ENCODE measurements at places on chromosomes 3 and 15.

- no peak for DNase-seq
These were observed 34.8 kb downstream of the IL12A start for GRCh38 chr3:160023476-160023875.

DNA sequence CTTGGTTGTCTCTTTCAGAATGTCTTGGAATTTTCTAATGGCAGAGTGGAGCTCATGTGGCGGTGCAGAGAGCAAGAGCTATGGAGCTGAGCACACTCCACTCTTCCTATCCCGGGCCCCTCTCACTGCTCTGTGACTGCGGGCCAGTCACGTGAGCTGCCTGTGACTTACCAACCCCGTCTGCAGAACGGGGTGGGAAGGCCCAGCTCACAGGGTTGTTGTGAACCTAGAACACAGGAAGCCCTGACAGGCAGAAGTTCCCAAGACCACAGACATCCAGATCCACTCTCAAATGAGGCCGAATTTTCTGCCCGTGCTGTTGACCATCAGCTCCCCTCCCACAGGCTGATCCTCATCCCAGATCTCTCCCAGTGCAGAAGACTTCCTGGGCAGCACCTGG is 35.5 kb upstream of the PLXNA1 start:
- no peak for DNase-seq

GRCh38 chr3:129701161-129701560 is 94.7 kb upstream of the PLXND1 start:
- no peak for DNase-seq

DNA sequence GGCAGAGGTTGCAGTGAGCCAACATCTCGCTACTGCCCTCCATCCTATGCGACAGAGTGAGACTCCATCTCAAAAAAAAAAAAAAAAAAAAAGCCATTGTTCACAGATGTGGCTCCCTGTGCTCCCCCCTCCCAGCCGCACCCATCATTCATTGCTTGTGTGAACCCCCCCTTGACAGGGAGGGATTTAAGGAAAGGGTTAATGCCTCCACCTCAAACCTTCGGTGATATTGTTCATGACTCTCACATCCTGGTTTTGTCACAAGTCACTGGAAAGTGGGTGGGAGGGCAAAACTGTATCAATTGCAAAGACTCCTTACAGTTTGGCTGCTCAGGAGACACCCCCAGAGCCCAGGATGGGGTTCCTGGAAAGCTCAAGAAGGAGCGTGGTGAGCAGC is 7.7 kb downstream of the SLC6A6 start:
- no peak for DNase-seq

DNA sequence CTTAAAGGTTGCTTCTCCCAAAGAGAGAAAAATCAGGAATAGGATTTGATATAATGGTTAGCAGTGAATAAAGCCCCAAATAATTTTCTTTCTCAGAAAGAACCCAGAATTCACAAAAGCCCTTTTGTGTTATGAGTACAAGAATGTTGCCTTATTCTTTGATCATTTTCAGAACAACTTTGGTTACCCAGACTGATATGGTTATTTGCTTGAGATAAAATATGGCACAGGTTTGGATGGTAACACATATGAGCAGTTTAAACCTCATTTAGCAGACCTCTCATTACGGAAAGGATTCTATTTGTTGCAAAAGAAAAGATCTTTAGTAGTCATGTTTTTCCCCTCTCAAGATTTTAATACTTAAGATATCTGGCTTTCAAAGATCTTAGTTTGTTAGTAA is 104.8 kb upstream of the MEX3B start:
- DNase-seq, result no peak

DNA sequence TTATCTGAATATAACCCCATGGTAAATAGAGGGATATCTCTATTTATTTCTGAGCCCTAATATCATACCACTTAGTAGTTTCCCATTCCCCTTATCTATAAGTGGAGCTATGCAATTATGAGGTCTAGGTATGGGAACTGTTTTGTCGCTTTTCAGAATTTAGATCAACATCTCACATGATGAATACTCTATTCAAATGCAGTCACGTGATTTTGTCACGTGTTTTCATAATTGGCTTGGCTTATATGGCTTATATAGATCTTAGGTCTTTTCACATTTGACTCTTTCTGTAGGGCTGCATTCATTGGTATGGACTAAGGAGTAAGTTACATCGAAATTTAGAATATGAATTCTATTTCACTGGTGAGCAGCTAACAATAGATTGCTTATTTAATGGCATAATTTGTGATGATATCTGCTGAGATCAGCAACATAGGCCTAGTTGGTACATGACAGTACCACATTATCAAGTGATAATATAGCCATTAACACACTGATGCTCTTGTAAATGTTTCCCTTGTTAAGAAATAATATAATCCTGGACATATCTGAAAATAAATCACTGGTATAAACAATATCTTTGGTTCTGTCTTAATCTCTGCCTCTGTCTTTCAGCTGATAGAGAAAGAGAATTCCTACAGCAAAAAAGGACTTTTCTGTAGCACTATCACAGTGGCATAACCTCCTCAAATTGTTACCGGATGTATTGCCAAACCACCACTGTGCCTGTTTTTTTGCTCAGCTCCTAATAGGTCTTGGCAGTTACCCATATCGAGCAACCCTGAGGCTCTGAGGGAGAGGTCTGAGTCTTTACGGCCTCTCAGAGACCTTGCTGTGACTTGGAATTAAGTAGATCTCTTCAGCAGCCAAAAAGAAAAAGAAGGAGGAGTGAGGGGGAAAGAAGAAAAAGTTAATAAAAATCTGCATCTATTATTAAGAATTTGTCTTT is 357.1 kb downstream of the ZPLD1 start:
- DNase-seq, result no peak

DNA sequence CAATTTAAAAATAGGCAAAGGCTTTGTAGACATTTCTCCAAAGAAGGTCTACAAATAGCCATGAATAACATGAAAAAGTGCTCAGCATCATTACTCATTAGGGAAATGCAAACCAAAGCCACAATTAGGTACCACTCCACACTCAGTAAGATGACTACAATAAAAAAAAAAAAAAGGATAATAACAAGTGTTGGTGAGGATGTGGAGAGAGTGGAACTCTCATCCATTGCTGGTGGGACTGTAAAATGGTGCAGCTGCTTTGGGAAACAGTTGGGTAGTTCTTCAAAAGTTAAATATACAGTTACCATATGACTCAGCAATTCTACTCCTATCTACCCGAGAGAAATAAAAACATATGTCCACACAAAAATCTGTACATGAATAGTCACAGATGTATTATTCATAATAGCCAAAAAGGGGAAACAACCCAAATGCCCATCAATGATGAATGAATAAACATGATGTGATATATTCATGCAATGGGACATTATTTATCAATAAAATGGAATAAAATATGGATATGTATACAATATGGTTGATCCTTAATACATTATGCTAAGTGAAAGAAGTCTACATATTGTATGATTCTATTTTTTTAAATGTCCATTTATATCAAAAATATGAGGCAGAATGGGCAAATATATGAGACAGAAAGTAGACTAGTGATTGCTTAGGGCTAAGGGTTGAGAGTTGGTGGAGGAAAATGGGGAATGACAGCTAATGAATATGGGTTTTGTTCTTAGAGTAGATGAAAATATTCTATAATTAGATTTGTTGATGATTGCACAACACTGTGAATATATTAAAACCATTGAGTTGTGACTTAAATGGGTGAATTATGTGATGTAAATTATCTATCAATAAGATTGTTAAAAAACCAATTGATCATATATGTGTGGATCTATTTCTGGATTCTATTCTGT is 66.1 kb upstream of the SMAD3 start:
- DNase-seq, result no peak

DNA sequence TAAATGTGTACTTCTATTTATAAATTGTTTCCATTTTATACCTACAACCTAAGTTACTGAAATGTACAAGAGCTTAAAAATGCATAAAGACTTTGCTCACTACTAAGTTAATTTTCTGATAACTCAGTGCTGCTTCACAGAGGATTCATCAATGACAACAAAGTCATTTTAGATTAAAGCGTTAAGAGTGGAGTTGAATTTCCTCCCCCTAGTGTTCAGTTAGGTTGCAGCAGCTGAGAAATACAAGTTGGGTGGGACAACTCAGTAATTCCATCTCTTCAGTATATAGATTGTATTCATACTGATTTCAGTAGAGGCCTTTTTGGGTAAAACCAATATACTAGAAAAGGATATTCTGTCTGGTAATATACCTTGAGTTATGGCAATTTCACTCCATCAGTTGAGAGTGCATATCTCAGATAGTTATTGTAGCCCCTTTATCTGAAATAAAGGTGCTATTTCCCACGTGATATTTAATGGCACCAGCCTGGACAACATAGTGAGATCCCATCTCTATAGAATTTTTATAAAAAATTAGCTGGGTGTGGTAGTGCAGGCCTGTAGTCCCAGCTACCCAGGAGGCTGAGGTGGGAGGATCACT is 6.9 kb upstream of the RPL35A start:
- DNase-seq, result no peak

DNA sequence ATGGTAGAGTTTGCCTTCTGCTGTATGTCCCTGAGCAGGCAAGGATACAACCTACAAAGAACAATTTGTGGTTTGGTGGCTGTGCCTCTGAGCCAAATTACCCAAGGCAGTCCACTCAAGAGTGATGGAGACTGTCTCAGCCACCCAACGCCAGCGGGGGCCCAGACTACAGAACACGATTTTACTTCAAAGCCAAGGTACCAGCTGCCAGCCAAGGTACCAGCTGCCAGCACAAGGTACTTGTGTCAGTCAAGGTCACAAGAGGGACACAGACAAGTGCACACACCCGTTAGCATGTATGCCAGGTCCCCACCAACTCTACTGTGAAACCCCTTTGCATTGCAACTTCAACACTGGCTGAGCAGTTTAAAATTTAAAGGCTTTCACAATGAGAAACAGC is 23.5 kb downstream of the COLQ start:
- DNase-seq, result no peak

DNA sequence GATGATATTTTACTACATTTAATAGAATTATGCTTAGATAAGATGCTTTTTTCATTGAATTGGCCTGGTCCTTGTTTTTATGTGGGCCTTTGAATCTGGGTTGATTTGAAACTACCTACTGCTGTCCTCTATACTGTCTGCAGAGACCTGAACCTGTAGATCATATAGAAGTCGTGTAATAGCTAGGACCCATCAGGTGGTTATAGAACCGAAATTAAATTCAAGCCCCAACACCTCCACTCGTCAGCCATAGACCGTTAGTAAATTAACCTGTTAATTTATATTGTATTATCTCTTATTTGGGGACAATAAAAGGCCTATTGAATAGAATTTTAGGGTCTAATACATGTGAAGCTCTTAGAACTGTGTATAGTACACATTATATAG is 108.4 kb downstream of the MBNL1 start:
- no peak for DNase-seq

- DNase-seq, result no peak
These were observed 44.4 kb downstream of the FLNB start for GRCh38 chr3:58052373-58053273.

DNA sequence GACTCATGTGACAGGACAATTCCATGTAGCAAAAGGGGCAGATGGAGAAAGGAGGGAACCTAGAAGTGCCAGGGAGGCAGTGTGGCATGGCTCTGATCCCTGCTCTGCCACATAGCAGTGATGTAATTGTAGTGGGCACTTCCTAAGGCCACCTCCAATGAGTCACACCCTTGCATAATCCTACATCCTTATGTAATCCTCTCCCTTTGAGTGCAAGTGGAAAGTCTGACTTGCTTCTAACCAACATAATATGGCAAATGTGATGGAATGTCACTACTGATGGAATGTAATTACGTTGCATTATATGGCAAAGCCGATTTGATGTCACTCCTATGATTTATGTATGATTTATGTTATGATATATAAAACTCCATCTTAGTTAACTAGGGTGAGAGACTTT is 72.9 kb upstream of the ATP2C1 start:
- no peak for DNase-seq

DNA sequence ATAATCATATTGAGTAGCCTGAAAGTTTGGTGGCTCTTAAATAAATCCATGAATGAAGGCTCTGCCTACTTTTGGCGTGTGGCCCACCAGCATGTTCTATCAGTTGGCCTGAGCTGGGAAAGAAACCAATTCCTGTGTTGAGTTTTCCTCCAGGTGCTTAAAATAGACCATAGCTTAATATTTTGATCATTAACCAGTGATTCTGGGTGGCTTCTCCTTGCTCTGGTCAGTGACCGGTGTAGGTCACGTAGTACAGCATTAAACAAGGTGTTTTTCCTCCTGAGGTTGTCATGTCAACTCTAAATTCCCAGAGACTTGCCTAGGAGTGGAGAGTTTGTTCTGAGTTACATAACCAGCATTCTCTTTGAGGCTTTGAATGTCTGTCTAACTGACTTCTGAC is 1.3 kb downstream of the HHLA2 start:
- no peak for DNase-seq
